NCI-H524 (cell line): ENCODE measurements at places on chromosomes 4 and X.

DNA sequence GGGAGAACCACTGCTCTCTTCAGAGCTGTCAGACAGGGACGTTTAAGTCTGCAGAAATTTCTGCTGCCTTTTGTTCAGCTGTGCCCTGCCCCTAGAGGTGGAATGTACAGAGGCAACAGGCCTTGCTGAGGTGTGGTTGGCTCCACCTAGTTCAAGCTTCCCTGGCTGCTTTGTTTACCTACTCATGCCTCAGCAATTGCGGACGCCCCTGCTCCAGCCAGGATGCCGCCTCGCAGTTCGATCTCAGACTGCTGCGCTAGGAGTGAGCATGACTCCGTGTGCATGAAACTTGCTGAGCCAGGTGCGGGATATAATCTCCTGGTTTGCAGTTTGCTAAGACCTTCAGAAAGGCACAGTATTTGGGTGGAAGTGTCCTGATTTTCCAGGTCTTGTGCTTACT is 70.9 kb downstream of the MAGEB5 start:
- no peak for DNase-seq

GRCh38 chr4:184848510-184848909 is 22.7 kb upstream of the ACSL1 start:
- DNase-seq = no peak

GRCh38 chrX:50618788-50619558 is 148.3 kb upstream of the DGKK start:
- no peak for DNase-seq

DNA sequence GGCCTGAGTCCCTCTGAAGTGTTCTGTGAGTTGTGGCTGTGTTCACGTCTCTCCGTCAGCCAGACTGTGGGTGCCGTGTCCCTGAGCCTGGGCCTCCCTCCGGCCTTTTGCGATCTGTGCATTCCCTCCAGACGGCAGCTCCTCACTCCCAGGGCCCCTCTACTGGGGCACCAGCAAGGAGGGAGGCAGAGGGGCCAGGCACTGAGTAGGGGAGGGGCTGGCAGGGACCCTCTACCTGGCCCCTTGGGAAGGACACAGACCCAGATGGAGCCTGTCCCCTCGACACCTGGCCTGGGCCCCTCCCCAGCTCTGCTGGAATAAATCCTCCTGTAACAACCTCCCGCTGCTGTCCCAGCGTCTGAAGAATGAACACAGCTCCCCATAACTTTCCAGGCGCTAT is 110.0 kb upstream of the NKX1-1 start:
- DNase-seq = no peak

DNA sequence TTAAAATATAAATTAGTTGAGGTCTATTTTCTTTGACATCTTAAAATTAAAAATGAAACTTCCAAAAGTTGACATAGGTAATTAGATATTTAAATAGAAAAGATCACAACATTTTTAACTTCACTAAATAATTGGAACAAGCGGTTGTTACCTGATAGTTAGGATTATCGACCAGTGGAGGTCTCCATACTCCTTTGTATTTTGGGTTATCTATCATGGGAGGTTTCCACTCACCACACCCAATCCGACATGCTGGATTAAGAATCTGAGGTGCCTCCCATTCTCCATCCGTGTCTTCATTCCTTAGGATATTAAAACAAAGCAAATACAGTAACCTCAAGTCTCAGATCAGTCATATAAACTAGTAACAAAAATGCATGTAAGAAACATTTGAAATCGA is 22.2 kb downstream of the SCOC start:
- peak; percentile 14 for DNase-seq

DNA sequence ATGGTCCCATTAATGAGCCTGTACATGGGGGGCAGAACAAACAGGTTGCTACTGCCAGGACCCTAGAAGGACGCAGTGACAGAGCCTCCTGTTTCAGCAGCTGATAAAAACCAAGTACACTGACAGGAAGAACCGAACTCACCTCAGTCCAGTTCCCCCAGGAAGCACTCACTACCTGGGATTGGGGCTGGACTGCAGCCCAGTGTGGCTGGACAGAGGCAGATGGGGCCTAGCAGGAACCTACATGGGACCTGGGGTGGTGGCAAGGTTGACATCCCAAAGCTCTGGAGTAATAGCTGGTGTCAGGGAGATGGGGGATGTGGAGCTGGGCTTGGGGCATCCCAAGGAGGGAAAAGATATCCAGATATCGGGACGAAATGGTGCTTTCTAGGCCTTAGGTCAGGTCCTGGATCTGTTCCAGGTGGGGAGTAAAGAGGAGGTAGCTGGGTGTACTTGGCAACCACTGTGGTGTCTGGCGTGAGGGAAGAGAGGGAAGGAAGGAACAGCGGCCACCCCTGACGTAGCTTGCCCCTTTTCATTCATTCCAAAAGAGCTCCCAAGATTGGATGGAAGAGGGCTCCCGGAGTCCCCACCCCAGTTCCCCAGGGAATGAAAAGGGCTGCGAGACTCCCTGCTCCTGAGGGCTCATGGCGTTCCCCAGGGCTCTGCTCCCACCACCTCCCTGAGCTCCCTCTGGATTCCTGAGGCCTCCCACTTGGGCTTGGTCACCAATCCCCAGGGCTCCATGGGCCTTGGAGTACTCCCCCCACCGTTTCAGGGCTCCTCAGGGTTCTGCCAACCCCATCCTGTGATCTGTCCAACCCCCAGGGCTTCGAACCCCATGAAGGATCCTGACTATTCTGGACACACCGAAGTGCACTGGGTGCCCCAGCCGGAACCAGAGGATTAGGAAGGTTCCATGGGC is 4.5 kb downstream of the EMD start:
- DNase-seq = no peak

DNA sequence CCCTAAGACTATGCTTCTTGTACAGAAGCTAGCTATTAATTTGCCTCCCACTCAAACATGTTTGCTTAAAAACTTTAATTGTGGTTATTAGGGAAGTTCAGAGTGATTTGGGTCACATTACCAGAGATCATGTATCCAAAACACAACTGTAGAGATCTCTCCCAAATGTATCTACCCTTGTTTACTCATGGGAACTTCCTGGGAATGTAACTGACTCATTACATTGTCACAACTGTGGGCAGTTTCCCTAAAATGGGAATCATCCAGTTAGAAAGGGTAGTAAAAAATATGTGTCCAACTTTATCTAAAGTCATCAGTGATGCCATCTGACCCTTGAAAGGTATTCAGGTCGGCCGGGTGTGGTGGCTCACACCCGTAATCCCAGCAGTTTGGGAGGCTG is 40.3 kb upstream of the GLRA3 start:
- no peak for DNase-seq

DNA sequence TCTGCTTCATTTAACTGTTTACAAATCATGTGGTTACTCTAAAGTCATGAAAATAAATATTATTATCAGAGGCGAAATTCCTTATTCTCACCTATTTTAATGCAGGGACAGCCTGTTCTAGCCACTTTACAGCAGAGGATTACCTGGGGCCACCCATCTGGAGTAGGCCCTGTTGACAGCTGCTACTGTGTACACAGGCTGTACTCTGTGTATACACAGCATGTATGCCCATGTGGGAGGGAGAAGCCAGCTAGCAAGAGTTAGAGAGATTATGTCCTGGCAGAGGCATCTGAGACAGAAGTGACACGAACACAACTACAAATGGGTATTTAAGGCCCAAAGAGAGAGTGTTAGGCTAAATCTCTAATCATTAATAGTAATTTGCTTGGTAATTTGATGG is 62.1 kb downstream of the GPRIN3 start:
- peak; percentile 74 for DNase-seq

GRCh38 chr4:128615197-128615596 is 194.3 kb upstream of the JADE1 start:
- no peak for DNase-seq

DNA sequence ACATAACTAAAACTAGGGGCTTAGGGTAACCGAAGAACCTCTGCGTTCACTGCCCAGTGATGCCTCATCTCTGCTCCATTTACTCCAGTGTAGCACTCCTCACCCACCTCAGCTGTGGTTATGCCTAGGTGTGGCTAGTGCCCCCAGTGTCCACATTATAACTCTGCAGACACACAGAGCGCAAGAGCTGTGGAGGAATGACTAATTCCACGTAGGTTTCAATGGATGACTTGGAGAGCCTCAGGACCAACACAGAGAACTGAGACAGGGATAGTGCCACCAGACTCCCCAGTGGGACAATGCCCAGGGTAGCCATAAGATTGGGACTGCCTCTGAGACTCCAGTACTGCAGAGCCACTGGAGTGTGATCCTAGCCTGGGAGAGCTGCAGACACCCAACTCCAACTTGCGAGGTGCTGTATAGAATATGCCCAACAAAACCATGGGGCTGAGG is 542.4 kb upstream of the DIPK2B start:
- DNase-seq = no peak

- no peak for DNase-seq
Observed at GRCh38 chr4:1082215-1083182, 30.9 kb downstream of the RNF212 start.

DNA sequence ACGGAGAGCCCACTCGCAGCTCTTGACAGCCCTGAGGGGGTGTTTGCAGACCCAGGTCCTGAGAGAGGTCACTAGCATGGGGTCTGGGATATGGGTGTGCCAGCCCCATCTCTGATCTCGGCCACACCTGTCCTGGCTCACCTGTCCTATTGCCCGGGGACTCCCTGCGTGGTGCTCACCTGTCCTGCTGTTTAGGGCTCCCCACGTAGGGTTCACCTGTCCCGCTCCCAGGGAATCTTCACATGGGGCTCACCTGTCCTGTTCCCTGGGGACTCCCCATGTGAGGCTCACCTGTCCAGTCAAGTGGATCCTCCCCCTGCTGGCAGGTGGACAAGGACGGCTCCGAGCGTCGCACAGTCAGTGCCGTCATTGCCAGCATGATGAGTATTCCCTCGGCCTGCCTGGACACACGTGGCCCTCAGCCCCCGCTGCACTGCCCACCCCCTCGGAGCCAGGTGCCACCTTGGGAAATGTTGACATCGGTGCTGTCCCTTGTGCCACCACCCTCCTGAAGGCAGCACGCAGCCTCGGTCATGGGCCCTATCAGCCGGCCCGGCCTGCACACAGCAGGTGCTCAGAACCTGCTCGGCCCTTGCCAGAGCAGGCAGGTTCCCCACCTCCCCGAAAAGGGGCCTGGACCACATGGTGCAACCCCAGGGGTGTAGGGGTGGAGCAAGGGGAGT is 6.3 kb downstream of the SLC49A3 start:
- no peak for DNase-seq

DNA sequence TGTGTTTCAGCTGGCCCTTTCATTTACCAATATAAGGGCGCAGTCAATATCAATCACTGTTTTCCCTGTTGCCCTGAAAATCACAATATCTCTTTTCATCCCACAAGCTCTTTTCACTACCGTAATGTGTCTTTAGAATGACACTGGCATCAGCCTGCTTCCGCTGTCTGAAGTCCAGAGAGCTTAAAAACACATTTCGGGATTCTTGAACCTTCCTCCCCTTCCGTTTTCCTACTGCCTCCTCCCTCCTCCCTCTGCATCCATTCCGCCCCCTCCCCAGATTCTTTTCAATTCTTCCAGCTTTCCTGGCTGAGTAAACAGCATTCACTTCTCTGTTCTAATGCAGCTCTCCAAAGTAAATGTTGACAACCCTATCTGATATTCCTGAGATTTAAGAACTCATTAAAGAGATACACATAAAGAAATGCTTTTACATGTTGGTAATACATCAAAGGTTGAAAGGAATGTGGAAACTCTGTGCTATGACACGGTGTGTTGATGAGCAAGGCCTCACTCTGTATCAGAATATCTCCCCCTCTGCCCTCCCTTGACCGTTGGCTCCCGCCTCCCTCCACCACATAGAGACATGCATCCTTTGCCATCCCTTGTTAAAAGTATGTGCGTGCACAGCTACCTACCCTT is 83.5 kb upstream of the SPRY1 start:
- no peak for DNase-seq

DNA sequence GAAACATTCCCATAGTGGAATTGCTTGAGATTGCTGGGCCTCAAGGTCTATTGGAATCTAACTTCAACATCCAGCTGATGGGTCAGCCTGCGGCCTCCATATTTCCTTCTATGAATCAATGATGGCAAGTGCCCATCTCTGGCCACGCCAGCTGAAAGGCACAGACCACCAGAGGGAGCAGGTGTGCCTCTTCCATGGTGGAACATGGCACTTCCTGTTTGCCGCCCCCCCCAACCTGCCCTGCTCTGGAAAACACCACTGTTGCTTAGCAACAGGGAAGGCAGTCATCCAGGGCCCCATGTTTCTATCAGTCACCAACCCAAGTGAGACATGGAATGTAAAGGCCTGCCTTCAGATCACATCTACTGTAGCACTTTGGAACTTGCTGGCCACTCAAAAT is 11.6 kb downstream of the PAGE4 start:
- DNase-seq = peak; percentile 88

DNA sequence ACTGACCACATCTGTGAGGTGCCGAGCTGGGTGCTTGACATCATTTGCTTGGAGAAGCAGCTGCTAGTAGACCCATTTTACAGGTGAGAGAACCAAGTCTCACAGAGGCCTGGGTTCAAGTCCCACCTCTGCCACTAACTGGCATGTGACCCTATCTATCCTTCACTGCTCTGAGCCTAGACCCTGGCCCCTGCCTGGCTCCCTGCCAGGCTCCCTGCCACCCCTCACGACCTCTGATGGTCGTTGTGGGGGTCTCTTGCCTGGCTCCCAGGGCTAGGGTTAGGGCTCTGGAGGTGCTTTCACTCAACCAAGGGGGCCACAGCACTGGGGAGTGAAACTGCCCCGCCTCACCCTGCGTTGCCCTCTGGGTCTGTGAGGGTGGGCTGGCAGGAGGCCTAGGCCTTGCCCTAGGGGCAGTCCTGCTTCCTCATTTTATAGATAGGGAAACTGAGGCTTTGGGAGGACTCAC is 7.2 kb upstream of the ADD1 start:
- DNase-seq = no peak

DNA sequence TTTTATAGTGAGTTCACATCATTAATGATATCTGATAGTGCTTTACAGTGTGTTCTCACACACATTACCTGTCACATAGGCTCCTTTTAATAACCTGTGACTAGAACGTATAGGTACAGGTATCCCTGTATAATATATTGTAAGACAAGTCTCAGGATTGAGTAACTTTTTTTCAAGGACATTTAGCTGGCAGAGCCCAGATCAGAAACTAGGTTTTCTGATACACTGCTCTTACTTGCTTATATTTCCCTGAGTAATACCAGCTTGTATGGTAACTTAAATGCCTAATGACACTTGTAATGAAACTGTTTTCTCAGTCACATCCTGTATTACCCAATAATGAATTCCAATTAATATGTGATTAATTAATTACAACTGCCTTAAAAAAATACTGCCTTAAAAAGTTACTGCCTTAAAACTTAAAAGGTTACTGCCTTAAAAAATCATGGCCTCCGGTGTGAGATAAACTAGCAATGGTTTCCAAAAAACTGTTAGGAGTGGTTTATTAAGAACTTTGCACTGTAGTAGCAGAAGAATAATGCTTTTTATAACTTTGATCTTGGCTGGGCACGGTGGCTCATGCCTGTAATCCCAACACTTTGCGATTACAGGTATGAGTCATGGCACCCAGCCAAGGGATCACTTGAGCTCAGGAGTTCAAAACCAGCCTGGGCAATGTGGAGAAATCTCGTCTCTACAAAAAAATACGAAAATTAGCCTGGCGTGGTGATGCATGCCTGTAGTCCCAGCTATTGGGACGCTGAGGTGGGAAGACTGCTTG is 11.9 kb downstream of the COPS4 start:
- DNase-seq = no peak

- no peak for DNase-seq
Observed at GRCh38 chr4:65580551-65580950, 89.7 kb downstream of the EPHA5 start.
